ENCODE measurements at places on chromosomes 3 and 15. TPM values are rescaled to one million over a fixed set of nuclear protein-coding genes. Genes with fewer than 3 reads are reported as not detected.

Gene SEMA3F
- 1.4 TPM for total RNA-seq

Gene ZPLD1
- total RNA-seq, result not detected

Gene KLHL6
- 0.20 TPM for total RNA-seq

Gene SUCNR1
- total RNA-seq, result not detected

Gene ZNF774
- 4.6 TPM for total RNA-seq

Gene TRPM1
- not detected for total RNA-seq

Gene ST8SIA2
- not detected for total RNA-seq

DNA sequence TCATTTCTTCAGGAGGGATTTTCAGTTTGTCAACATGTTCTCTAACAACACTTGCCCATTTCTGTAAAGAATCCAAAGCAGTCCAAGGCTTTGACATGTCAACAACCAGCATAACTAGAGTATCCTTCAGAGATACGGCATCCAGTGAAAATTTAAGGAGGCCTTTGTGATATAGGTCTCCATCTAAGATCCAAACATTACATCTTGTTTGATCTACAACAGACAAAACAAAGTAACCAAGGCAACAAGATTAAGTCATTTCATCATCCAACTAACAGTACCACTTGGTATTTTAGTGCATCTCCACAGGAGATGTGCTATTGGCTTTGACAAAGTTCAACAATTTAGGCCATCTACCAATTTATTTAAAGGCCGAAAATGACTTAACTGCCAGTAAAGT, 25.8 kb downstream of the DYNC1LI1 start:
- no peak for DNase-seq

- DNase-seq, result no peak
Observed at GRCh38 chr3:156626104-156626503, 48.3 kb upstream of the TIPARP start.

GRCh38 chr15:51736751-51737521, 519 bp downstream of the LYSMD2 start:
- peak; percentile 75 for DNase-seq

DNA sequence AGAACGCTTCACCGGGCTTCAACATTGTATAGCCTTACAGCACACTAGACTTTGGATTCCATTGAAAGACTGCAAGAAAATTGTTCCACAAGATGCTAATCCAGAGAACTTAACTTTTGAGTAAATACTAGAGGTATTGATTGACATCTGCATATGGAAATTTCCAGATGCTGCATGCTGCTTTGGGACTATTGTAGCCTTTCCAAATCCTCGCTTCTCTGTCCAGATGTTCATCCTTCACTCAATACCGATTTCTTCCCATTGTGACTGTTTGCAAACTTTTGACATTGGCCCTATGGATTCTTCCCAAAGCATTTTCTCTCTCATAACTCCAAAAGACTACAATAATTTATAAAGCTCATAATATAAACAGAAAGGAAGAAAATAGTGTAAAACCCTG, 41.4 kb downstream of the COL6A6 start:
- DNase-seq, result no peak

DNA sequence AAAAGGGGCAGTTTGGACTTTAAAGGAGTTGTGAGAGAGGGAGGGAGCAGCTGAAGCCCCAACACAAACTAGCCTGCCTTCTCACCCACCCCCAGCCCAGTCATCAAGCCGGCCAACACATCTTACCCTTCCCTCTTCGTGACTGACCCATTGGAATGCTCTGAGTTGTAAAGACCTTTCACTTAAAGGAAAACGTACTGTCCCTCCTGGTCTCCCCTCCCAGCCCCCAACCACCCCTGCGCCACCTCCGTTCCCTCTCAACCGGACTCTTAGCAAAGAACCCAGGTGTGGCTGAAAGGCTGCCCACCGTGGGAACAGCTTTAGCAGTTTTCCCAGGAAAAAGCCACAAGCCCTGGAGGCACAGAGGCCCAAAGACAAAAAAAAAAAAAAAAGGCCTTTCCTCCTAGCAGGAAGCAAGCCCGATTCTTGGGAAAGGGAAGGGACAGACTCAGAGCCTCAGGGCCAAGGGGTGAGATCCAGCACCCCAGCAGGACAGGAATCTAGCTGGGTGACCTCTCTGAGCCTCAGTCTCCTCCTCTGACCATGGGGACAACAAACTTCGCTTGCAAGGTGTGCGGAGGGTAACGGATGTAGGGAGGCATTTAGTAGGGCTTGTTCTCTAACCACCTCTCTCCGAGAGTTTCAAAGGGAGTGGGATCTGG, 2.4 kb downstream of the CYP11A1 start:
- DNase-seq, result no peak

- no peak for DNase-seq
Observed at GRCh38 chr3:160447544-160447943, 2.0 kb downstream of the TRIM59 start.

- DNase-seq, result no peak
Observed at GRCh38 chr3:16587047-16587680, 18.1 kb downstream of the DAZL start.

DNA sequence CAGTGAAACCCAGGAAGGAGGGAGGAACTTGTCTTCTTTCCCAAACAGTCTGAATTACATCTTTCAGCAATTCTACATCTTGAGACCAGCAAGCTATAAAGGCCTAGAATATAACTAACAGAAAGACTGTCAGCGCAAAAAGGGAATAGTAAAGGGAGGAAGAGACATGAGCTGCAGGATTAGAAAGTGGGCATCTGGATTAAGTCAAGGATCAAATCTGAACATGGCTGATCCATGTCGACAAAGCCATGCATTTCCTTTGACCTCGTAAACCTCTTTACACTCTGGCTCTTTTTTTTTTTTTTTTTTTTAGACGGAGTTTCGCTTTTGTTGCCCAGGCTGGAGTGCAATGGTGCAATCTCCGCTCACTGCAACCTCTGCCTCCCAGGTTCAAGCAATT, 35.4 kb upstream of the KCNMB3 start:
- no peak for DNase-seq

DNA sequence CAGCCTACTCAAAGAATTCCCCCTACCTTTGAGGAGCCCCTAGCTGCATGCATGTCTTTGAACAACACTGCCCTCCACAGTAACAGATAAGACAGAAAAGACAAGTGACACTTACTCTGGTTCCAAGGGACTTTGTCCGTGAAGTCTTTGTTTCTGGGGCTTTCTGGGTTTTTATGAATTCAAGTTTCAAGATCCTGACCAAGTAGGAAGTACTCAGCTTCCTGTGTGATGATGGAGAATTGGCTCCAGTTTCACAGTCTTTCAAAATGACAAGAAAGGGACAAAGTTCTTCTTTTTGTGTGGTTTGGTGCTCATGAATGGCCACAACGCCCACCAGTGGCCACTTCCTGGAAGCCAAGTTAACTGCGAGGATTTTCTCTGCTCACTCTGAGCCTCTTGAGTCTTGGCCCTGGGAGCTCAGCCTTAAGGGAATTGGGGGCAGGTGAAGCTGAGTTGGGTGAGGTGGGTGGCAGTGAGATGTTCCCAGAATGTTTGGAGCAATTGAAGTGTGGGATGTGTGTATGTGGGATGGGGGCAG, at the start of gene CCR1:
Gene CCR1 (minus strand): TSS at position 147 of the 538 bp plus-strand sequence. CDS start 4,000 bp downstream, outside the sequence.
- DNase-seq, result no peak

DNA sequence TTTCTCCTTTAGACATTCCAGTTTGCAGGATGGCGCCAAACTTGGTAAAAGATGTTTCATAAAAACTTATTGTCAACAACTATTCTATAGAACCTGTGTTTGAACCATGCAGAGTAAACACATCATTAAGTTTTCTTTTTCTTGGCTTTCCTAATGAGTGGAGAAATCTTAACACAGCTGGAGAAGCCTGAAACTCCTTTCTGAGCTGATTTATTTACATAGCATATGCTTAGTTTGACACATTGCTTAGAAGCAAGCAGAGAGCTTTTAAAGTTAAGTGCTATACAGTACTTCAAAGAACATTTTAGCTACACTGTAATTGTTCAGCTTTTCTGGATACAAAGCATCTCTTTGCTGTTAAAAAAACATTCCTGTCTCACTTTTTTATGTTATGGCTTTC, 61.0 kb upstream of the PAQR5 start:
- no peak for DNase-seq

GRCh38 chr3:33900809-33901505, 102.5 kb downstream of the PDCD6IP start:
- no peak for DNase-seq

DNA sequence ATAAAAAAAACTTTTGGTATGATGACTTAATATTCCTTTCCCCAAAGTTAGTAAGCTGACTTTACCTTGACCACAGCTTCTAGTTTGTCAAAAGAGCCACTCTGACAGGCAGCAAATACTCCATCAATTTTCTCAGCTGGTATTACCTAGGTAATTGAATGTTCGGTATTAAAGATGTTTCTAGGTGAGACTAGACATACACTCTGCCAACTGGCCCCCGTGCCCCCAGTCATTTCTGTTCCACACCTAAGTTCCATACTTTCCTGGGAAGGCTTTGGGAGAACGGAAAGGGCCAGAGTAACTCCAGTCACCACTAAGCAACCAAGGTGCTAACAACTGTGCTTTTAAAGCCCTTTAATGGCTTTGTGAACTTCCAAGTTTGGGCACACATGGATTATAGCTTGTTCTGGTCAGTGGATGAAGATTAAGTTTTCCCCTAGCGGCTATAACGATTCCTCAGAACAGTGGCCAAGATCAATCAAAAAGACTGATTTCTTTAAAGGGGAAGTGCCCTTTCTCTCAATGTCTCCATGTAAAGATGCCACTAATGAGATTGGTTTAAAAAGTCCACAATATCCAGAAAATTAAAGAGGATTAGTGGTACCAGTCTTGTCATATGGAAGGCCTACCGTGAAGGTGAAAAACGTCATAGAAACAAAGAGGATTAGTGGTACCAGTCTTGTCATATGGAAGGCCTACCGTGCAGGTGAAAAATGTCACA, 7.0 kb downstream of the EIF4A2 start:
- no peak for DNase-seq

- DNase-seq, result no peak
Observed at GRCh38 chr3:168162172-168162571, 66.4 kb upstream of the GOLIM4 start.

GRCh38 chr15:60576044-60576443, 97.1 kb upstream of the ICE2 start:
- no peak for DNase-seq

DNA sequence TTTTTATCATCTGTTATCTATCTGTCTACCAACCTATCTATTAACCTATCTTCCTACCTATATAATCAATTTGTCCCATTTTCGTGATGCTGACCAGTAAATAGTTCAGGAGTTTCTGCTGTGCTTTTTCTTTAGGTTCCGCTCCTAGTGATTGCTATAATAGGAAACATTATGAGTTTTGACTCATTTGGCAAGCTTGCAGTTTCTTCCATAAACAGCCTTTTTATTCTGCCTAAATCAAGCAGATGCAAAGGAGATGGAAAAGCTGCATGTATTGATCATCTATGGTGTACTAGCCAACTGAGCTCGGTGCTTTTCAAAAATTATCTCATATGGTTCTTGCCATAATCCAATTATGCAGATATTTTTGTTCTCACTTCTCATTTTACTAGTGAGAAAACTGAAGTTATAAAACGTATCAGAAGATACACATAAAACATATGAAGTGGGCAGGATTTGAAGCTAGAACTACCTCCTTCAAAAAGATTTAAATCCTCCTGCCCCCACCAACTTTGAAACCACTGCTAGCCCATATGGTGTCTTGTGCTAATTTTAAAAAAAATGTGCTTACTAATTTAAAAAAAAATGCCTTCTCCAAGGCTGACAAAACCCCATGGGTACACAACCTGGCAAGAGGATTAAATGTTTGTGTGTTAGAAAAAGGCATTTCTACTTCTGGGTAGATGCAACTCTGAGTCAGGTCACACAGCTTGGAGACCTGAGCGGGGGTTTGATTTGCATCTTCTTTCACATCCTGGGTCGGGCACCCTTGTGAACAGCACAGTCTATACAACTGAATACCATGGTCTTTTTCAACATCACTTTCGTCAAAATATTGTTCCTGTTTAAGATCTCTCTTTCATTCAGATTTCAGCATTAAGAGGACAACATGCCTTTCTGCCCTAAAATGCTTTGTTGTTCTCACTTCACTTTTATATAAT, 267.0 kb downstream of the CHL1 start:
- DNase-seq, result no peak

DNA sequence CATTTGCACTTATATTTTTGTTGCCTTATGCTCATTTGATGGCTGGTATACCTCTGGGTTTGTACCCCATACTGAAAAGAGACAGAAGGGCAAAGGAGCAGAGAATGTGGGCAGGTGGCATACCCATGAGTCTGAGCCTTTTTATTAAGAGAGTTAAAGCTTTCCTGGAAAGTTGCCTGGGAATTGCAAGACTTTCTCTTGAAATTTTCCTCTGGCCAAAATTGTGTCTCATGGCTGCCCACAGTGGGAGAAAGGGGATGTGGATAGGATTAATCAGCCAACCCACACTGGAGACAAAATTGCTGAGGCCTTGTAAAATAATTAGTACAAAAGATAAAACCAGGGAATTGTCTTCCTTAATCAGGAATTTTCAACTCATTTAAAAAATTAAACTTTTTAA, 8.2 kb upstream of the NMD3 start:
- no peak for DNase-seq

GRCh38 chr3:183260167-183260904, 7.3 kb downstream of the B3GNT5 start:
- no peak for DNase-seq

DNA sequence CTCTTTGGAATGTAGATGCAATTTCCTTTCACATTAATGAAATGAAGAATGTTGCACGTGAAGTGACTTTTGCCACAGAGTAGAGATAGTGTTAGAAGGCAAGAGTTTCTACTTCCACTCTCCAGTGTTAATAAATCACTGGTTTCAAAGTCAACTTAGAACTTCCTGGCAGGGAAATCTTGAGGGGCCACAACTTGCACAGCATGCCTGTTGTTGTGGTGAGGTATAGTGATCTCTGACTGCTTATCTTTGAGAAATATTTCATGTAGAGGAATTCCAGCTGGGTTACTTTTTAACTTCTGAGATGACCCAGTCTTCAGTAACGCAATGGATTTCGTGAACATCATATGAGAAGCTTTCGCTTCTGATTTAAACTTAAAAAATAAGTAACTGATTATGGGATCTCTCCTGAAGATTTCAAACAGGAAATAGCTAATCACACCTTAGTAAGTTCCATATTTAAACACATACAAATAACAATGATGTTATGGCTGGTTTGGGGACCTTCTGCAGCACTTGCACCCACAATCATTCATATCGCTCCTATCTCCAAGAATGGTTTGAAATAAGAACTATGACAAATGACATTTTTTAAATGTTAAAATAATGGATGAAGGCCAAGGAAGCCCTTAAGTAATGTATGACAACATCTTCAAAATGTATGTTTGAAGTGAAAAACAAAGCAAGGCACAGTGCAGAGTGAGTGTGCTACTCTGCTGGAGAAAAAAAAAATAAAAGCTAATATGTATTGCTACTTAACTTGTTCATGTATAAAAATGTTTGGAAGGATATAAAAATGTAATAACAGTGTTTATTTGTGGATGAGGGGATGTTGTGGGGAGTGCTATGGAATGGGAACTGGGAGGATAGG, 726.5 kb upstream of the NECTIN3 start:
- no peak for DNase-seq

- no peak for DNase-seq
Observed at GRCh38 chr3:42033741-42034140, 57.4 kb upstream of the TRAK1 start.

GRCh38 chr3:190585805-190586630, 72.1 kb downstream of the IL1RAP start:
- no peak for DNase-seq

- DNase-seq, result no peak
Observed at GRCh38 chr3:60760145-60760544, 491.1 kb downstream of the FHIT start.
